Stimulated activated CD8-positive, alpha-beta memory T cell treated with anti-CD3 and anti-CD28 coated beads, Interleukin-2, amount 100 ng/mL, for 1 hour (primary cell): ENCODE measurements at places on chromosomes 6 and 20.

- no peak for DNase-seq
These were observed 259.2 kb downstream of the PRKN start for GRCh38 chr6:162468326-162468725.

DNA sequence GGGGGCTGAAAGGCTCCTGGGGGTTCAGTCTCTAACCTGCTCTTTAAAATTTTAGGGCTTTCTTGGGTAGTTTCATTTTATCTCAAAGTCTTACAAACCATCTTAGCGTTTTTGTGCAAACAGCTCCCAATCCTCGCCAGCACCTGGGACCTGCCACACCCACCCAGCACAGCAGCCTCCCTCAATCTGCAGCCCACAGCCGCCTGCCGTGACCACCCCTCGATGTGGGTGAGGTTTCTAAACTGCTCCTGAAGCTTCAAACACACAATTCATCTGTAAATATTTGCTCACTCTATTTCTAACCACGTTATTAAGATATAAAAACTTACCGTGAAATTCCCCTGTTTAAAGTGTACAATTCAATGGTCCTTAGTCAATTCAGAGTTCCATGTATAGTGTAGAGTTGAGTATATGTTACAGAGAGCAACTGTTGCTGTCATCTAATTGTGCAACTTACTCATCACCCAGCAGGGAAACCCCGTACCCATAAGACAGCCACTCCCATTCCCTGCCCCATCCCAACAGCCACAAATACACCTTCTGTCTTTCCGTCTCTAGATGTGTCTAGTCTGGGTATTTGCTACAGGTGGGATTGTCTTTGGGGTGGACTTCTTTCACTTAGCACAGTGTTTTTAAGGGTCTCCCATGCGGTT lies 381.0 kb downstream of the TAF4 start:
- DNase-seq, result no peak

GRCh38 chr6:150036081-150036480 lies 10.7 kb upstream of the RAET1L start:
- no peak for DNase-seq

GRCh38 chr6:116450185-116450710 lies 10.9 kb upstream of the CALHM6 start:
- DNase-seq, result no peak

DNA sequence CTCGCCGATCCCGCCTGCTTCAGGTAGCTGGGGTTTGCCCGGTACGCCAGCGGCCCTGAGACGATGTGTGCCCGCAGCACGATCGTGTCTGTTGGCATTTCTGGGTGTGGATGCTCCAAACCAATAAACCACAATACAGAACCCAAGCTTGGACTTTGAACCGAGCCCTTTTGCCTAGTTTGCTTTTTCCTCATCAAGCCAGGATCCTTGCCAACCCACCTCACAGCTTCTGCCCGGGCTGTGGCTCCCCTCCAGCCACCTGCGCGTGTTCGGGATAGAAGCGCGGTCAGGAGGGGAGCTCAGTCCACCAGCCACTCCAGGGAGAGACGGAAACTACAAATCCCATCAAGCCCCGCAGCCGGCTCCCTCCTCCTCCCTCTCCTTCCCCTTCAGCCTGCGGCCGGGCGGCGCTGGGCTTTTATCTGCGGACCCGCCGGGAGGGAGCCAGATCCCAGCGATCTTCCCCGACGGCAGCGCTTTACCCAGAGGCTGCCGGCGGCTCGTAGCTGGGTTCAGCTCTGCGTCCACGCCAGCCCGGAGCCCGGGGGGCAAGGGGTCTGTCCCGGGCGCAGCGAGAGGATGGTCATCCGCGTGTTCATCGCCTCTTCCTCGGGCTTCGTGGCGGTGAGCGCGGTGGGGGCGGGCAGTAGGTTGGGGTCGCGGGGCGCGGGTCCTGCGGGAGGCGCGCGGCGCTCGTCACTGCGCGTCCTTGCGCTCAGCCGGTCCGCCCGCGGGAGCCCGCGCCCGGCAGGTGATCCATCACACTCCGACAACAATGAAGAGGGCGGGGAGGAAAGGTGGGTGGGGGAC lies at the start of gene SH3BGRL2:
SH3BGRL2 (plus strand) TSS at position 447 of the 810 bp plus-strand sequence; CDS start at position 580, 133 bp downstream.
- DNase-seq, result no peak

DNA sequence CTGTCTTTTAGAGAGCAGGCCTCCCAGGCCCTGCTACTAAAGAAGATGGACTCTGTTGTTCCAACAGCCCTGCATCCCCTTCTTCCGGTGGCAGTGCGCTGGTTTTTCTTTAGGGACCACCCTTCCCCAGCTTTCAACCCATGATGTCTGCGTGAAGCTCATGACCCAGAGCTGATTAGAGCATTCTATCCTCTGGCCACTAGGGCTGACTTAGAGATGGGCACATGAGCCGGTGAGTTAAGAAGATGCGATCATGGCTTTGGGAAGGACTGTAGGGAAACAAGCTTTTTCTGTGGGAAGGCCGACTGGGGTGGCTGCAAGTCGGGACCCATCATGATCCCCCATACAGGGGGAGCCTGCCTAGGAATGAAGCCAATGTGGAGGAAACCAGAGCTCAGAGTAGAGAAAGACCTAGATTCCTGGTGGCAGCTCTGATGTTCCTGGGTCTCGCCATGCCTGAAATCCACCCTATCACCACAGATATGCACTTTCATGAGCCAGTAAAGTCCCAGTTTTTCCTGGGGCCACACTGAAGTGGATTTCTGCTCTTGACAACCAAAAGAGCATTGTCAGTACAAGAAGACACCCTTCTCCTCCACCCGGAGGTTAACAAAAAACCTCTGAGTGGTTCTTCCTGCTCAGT lies 29.1 kb upstream of the STX16 start:
- DNase-seq, result no peak
